ENCODE measurements at places on chromosomes 3 and 15.

- DNase-seq, result peak; percentile 54
Observed at GRCh38 chr15:27864086-27864485, 235.0 kb downstream of the OCA2 start.

DNA sequence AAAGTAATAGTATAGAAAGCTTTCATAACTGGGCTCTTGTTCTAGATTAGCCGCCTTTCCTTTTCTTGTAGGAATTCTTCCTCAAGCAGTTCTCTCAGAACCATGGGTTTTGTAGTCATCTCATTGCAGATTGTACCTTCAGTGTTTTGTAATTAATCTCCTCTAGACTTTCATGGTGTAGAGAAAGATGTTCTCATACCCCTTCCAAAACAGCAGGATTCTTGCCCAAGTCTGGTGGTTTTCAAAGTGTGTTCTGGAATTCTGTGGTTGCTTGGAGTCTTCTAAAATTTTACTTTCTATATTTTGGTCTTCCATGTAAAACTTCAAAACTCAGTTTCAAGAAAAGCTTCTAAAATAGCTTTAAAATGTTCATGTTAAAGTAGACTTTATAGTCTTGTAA, 293.8 kb downstream of the PTPRG start:
- no peak for DNase-seq

GRCh38 chr15:28219116-28219515, 102.9 kb downstream of the HERC2 start:
- no peak for DNase-seq

DNA sequence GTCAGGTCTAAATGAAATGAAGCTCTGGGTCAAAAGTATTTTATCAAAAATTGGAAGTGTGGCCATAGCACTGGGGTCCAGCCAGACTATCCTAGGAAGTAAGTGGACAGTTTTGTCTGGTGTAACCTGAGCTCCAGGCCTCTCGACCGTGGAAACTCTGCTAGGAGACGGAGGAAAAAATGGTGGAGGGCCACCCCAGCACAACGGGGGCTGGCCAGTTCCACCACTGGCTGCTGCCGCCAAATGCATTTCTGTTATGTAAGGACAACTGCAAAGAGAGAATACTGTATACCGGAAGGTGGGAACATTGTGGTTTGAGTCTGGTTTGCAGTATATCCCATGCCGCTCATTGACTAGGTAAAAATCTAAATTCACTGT, 235.7 kb downstream of the GREM1 start:
- no peak for DNase-seq

DNA sequence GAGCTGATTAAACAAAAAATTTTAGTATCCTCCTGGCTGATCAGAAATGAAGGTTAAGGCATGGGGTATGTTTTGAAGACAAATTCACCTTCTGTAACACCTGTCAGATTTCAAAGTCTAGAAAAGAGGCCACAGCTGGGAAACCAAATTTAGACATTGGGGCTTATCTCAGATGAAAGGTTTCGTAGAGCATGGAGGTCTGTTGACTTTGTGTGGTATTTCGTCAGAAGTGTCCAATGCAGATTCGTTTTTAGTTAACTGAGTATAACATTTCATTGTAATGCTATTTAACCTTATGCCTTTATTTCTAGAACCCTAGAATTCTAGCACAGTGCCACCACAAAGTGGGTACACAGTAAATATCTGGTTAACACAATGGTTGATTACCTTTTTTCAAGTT, 61.7 kb downstream of the FNDC3B start:
- no peak for DNase-seq

GRCh38 chr3:15538345-15538744, 16.8 kb upstream of the COLQ start:
- no peak for DNase-seq

DNA sequence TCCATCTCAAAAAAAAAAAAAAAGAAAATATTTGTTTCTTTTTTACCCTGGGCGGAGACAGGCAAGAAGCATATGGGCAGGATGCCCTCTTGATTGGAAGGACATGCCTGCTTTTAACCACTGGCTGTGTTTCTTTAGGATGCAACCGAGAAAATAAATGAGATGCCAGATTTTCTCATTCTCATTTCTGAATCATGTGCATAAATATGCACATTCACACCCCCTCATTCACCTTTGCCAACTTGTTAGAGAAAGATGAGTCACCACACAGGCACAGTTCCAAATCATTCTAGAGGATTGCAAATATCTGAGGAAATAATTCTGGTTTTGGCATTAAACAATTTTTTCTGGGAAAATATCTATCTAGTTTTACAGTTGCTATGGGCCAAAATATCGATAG, 3.3 kb downstream of the LIPH start:
- peak; percentile 51 for DNase-seq

DNA sequence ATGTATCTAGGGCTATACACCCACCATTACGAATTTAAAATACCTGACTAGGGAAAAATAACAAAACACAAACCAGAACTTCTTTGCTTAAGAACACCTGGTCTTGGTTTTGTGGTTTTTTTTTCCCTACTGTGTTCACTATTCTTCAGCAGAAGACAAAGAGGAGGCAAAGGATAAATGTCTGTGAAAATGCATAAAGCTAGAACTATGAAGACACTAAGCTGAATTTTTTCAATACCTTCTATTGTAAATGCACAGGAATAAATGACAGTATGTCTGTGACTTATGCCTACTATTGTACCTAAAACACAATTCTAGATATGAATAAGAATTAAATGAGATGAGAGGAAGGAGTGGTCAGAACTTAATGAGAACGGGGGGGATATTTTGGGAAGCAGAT, 86.9 kb downstream of the TBL1XR1 start:
- no peak for DNase-seq

DNA sequence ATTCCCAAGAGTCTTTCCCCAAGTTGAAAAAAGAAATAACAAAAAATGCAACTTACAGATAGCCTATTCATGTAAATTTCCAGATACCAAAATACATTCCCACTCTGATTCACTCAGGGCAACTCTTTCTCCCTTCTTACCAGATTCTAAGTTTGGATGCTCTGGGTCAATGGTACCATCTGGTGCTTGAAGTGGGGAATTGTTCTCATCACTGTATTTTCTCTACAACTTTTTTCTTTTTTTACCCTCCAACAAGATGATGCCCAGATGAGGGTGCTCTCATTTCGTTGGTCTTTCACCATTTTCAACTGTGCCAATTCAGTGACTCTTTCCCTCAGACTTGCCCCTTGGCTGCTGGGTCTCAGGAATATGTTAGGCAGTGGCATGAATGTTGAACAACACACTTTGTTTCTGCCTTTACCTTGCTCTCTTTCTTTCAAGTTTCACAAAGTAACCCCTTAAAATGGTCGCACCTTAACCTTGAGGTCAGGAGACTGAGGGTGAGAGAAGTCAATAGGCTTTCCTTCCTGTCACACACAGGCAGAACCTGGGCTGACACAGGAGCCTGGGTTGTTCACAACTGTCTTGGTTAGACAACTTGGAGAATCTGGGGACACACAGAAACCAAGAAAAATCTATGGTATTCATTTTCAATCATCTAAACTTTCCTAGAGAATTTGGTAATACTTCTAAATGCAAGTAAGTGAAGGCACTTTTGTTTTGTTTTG, 330.7 kb upstream of the SLCO3A1 start:
- DNase-seq, result peak; percentile 84

DNA sequence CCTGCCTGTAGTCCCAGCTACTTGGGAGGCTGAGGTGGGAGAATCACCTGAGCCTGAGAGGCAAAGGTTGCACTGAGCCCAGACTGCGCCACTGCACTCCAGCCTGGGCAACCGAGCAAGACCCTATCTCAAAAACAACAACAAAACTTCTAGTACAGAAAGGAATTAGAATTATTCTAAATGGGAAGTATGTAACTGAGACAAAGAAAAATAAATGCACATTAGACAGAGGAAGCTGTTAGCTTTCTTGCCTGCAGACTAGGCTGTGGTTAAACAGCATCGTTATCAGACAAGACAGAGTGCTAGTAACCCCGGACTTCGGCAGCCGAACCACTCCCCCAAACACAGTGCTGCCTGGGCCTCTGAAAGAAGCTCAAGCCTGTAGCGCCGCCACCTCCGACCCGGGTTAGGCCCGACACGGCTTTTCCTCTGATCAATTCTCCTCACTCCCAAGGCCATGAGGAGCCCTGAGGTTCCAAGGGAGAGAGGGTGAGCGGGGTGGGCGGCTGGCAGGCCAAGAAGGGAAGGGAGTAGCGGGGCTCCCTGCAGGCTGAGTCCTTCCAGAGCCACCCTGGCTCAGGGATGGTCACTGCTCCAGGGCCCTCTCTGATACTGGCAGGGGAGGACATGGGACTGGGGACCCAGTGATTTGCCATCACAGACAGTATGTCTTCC, 44.8 kb upstream of the MUC4 start:
- no peak for DNase-seq

- no peak for DNase-seq
Observed at GRCh38 chr3:48563382-48563918, at the start of gene UCN2. Gene UCN2 (minus strand): TSS chr3:48563781. CDS start chr3:48563124, 657 bp downstream.

DNA sequence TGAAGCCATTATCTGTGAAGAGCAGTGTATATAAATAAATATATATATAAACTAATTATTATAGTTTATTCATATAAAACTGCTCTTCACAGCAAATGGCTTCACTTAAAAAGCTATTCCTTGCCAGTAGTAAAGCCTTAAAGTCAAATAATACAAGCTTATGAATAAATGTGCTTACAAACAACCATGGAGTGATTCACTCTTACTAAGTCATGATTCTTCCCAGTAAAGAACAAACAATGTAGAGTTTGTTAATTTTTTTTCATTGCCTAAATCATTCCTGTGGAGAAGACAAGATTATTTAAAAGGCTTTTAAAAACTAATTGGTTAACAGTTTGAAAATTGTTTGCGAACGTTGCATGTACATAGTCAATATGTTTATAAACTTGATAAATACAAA, 140.7 kb downstream of the PLCH1 start:
- DNase-seq, result no peak

DNA sequence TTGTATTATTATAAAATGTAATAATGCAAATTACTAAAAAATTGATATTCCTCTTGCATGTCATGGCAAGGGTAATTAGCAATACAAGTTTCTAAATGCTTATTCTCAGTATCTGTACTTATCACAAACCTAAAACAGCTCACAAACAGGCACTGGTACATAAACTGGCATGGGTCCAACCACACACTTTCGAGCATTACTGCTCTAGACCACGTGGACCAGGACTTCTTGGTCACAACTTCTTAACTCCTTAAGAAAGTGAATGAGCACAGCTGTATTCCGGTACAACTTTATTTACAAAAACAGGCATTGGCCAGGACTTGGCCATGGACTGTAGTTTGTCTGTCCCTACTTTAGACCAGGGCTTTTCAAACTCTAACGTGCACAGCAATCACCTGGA, 173.3 kb downstream of the SUCLG2 start:
- DNase-seq, result no peak

GRCh38 chr3:100225883-100226282, 34.9 kb upstream of the TBC1D23 start:
- DNase-seq, result no peak

GRCh38 chr3:183008303-183008702, 28.0 kb upstream of the DCUN1D1 start:
- DNase-seq, result no peak

GRCh38 chr3:14175383-14176037, 2.9 kb downstream of the XPC start:
- no peak for DNase-seq

GRCh38 chr3:169354774-169355501, 308.6 kb downstream of the MECOM start:
- DNase-seq, result no peak

GRCh38 chr15:58311556-58311955, 120.2 kb upstream of the LIPC start:
- no peak for DNase-seq

DNA sequence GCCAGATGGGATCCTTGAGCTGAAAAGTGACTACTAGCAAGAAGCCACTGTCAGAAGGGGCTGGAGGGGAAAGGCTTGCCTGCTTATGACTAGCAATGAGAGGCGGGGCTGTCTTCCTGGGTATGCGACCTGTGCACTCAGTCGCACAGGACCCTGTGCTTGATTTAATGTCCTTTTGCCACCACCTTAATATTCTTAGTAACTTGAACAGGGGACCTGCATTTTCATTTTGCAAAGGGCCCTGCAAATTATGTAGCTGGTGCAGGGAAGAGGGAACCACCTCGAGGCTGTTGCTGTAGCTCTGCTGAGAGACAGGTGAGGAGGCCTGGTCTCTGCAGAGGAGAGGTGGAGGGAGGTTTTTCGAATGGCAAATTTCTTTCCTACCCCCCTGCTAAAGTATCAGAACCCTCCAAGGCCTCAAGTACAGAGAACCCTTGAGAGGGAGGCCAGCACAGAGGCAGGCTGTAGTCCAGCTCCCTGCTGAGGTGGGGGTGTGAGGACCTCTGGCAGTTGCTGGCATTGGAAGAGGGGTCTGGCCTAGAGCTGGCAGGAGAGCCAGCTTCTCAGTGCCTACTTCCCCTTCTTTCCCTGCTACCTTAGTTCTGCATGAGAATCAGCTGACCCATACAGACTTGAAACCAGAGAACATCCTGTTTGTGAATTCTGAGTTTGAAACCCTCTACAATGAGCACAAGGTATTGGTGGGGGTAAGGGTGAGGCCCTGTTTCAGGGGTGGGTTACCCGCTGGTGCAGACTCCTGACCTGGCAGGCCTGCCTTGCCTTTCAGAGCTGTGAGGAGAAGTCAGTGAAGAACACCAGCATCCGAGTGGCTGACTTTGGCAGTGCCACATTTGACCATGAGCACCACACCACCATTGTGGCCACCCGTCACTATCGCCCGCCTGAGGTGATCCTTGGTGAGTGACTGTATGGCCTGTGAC, 11.4 kb downstream of the CLK3 start:
- peak; percentile 64 for DNase-seq

Data from Ammon's horn (tissue), 1 donor.